ENCODE measurements at places on chromosomes 5 and 9.
A peak's percentile ranks its signal among the peaks of the same experiment; 100 is the strongest.

DNA sequence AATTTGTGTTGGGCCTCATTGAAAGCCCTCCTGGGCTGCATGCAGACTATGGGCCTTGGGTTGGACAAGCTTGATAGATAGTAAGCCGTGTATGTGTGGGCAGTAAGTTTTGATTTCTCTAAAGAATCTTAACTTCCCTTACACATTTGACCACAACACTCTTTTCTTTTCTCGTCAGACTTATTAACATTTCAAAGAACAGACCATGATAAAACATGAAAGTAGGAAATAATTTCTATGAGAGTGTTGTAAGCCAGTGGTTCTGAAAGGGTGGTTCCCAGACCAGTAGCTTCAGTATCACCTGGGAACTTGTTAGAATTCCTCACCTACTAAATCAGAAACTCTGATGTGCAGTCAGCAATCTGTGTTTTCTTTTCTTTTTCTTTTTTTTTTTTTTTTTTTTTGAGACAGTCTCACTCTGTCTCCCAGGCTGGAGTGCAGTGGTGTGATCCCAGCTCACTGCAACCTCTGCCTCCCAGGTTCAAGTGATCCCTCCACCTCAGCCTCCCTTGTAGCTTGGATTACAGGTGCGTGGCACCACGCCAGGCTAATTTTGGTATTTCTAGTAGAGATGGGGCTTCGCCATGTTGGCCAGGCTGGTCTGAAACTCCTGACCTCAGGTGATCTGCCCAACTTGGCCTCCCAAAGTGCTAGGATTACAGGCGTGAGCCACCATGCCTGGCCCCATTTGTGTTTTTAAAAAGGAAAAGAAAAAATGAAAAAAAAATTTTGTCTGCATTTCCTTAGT is 20.0 kb upstream of the GCNT1 start:
- DNase-seq, result no peak

DNA sequence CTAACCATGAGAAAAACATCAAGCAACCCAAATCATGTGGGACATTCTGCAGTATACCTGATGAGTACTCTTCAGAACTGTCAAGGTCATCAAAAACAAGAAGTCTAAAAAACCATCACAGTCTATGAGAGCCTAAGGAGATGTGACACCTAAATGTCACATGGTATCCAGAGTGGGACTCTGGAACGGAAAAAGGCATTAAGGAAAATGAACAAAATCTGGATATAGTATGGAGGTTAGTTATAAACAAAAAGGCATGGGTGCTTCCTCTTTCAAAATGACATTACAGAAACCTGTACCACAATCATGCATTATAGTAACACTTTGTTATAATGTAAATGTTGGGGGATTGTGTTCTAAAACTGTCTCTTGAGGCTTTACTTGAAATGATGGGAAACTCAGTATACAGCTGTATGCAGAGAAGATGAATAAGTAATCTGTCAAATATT is 47.4 kb downstream of the PRKACG start:
- DNase-seq, result no peak

- peak; percentile 95 for DNase-seq
Observed at GRCh38 chr5:35136386-35136785, 88.6 kb upstream of the AGXT2 start.

- DNase-seq, result no peak
Observed at GRCh38 chr5:8239646-8240045, 370.7 kb downstream of the MTRR start.

DNA sequence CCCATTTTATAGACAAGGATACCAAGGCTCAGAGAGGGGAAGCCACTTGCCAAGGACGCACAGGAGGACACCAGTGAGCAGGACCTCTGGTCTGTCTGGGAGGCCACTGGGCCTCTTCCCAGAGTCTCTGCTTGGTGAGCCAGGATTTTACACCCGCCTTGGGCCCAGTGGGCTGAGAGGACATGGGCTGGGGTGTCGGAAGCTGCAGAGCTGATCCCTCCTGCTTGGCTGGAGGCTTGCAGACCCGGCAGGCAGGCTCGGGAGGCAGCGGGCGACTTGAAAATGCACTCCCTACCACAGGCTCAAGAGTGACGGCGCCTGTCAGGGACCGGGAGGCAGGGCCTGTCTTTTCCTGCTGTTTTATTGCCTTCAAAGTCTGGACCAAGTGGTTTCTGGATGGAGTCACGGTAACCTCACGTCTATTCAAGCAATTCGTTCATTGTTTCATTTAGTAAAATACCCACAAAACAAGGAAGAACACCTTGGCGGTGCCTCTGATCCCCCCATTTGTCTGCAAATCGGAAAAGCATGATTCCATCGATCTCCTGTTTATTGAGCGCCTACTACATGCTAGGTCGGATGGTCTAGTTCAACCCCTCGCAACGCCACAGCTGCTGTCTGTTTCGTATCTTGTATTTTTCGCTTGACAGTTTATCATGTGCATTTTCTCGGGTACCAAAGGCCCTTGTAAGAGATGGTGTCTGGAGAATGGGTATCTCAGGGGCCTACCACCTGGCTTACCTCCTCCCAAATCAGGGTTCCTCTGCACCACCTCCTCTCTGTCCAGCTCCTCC is 108.1 kb upstream of the IER5L start:
- DNase-seq, result no peak

GRCh38 chr5:180799902-180800801 is 2.5 kb downstream of the MGAT1 start:
- peak; percentile 86 for DNase-seq

GRCh38 chr5:176678584-176678983 is 31.3 kb downstream of the TSPAN17 start:
- DNase-seq, result no peak

DNA sequence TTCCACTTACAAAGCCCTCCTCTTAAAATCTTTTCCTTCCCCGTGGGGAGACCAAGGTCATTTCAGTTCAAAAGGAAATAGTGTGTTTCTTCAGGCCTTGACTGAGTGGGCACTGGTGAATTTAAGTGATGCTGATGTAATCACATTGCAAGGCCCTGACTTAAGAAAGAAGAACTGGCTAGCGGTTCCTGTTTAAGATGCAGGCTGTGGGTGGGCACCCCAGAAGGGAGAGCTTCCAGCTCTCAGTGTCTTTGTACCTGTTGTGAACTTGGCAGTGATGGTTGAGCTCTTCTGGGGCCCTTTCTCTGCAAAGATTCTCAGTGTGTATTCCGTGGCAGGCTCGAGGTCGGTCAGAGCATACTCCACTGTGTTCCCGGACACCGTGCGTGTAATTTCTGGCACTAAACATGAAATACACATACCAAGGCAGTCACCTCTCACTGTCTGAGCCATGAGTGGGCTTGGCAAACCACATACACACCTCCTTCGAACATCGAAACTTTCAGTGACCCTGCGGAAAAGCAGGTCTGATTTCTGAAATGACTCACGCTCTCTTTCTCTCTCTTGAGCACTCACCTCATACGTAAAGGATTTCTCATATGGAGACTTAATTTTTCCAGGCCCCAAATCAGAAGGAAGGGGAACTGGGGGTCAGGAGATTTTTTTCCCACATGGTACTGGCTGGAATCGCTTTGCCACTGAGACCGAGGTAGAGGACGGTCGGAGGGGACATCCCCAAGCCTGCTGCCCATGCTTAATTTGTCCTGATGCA is 81.9 kb downstream of the TNC start:
- peak; percentile 86 for DNase-seq

- peak; percentile 53 for DNase-seq
Observed at GRCh38 chr5:115543365-115544042, 1.1 kb downstream of the FEM1C start.

DNA sequence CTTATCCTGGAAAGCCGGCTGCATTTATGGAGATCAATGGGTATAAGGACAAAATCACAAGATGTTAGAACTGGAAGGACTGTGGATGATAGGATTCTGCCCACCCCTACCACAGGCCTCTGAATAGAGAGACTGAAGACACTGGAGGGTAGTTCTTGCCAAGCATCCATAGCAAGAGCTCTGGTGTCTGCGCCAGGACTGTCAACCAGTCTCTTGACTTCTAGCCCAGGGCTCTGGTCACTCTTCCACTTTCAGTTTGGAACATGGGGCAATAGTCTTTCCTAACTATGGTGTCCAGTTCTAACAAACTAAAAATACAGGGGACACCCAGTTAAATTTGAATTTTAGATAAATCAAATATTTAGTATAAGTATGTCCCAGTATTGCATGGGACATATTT is 23.4 kb downstream of the LARP1 start:
- DNase-seq, result no peak

DNA sequence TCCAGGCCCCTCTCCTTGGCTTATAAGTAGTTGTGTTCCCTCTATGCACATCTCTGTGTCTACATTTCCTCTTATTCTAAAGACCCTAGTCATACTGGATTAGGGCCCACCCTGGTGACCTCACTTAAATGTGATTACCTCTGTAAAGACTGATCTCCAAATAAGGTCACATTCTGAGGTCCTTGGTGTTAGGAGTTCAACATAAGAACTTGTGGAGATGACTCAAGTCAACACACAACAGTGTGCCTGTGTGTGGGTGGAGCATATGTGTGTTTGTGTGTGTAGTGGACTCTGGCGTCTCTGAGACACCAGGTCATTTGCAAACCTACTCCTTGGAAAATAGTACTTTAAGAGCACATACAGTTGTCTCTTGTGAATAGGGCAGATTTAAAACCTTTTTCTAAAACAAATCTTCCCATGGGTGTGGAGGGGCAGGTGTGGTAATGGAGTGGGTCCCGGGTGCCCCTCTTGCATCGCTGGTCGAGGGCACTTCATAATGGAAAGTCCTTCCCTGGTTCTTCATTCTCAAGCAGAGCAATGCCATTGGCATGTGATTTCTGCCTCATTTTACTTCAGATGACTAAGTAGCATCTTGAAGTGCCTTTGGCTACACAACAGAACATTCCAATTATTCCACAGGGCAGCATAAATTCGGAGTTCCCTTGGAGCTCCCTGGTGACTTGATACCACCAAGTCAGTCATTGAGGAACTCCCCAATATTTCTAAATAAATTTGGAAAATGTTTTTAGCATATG is 84.4 kb downstream of the C9orf152 start:
- peak; percentile 81 for DNase-seq
